NCI-H2081 (cell line): ENCODE measurements at places on chromosomes 12 and 14.

DNA sequence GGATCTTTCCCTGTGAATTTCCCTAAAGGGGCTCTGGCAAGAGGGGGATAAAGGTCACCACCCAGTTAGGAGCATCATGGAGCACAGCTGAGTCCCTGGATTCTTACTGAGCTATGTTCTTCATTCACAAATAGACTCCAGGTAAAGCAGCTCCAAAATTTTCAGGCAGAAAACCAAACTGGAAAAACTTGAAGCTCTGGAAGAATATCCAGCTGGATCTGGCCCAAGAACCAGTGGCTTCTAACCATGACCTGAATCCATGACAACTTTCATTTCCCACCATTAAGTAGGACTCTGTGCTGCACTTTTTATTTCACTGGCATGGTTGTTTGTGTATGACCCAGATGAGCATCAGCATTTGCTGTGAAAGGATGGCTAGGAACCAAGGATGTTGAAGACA is 180.4 kb upstream of the FKBP4 start:
- no peak for DNase-seq

GRCh38 chr12:88856201-88856600 is 275.9 kb upstream of the KITLG start:
- DNase-seq: no peak

DNA sequence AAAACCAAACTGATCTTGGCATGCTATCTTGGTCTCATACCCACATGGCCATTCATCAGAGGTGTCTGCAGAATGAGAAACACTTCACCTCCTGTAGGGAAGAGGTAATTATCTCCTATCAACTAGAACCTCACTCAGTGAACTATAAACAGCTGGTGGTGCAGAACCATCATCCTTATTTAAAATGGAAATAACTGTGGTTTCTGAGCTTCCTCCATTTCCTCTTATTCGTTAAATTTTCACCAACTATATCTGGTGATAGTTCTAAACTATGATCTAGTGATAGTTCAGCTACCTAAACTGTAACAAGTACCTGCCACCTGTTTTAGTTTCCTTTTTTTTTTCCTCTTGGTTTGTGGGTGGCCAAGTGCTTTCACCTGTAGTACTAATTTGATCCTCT is 218.5 kb downstream of the FUT8 start:
- no peak for DNase-seq

DNA sequence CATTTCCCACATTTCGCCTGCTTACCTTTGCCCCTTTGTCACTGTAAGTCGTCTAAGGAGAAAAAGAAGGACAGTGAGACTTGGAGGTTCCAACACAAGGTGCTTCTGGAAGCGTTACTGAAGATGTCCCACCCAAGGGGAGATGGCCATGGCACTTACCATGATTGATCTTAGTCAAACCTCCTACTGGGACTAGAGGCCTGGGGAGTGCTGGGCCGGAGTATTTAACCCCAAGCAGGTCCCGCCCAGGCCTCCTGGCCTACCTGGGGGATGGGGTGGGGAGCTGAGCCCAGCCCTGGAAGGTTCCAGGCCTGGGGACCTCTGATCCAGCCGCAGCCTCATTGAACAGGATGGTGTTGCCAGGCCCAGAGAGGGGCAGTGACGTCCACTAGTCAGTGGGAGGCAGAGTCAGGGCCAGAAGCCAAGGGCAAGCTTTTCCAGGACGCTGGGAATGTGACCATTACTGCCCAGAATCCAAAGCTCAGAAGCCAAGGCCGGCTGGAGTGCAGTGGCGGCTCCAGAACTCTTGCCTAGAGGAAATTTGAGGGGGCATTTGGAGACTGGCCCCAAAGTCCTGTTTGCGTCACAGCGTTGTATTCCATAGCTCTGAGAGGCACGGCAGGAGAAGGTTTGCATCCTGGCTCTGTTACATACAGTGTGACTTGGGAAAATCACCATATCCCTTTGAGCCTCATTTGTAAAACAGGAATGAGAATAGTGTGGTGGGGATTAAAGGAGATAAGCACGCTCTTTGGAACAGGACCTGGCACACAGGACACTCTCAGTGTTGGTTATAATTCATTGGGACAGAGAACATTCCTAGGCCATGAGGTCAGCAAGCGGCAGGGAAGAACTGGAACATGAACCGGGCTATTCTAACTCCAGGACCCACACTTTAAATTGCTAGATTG is at the start of gene HPD:
HPD (minus strand) TSS at position 198 of the 911 bp plus-strand sequence; CDS start at position 162, 36 bp downstream.
- DNase-seq: no peak

- DNase-seq: no peak
These were observed 5.1 kb downstream of the IFI27 start for GRCh38 chr14:94115631-94116030.

- DNase-seq: no peak
These were observed 28.2 kb downstream of the TRAF3 start for GRCh38 chr14:102805371-102805891.
